Motor neuron (in vitro differentiated cells): ENCODE measurements at places on chromosomes 3 and 15. TPM values are rescaled to one million over a fixed set of nuclear protein-coding genes. Genes with fewer than 3 reads are reported as not detected.

The PDCD7 gene
- total RNA-seq: 18.5 and 19.1 TPM in 2 replicates

The CD80 gene
- total RNA-seq: 0.22 and 0.25 TPM in 2 replicates

The C3orf22 gene
- 0.24 and 0.47 TPM in 2 replicates for total RNA-seq

The ZCWPW2 gene
- total RNA-seq: 0.94 and 1.2 TPM in 2 replicates

The RASA2 gene
- 9.4 and 10.8 TPM in 2 replicates for total RNA-seq

The ADAMTSL3 gene
- total RNA-seq: 0.18 and 0.21 TPM in 2 replicates

- peak; percentile 90 for ATAC-seq
Observed at GRCh38 chr3:9933561-9934234, at the start of gene CRELD1. Gene CRELD1, plus strand, starts transcription at chr3:9933834. Its CDS starts 605 bp downstream, at chr3:9934439.

DNA sequence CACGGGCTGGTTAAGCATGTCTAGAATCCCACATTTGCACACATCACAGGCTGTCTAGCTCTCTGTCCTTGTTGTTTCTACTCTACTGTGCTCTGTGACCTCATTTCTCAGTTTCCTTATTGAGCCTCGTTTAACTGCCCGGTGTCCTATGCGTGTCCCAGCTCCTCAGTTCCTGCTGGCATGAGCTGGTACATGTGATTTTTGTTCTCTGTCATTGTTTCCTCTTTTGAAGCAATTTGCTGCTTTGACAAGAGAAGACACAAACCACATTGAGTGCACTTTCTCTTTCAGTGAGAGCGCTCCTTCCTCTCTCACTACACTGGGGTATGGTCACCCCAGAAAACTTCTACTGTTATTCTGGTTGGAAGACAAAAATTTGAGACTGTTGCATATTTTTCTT is 563.5 kb downstream of the PDCD6IP start:
- ATAC-seq: no peak

DNA sequence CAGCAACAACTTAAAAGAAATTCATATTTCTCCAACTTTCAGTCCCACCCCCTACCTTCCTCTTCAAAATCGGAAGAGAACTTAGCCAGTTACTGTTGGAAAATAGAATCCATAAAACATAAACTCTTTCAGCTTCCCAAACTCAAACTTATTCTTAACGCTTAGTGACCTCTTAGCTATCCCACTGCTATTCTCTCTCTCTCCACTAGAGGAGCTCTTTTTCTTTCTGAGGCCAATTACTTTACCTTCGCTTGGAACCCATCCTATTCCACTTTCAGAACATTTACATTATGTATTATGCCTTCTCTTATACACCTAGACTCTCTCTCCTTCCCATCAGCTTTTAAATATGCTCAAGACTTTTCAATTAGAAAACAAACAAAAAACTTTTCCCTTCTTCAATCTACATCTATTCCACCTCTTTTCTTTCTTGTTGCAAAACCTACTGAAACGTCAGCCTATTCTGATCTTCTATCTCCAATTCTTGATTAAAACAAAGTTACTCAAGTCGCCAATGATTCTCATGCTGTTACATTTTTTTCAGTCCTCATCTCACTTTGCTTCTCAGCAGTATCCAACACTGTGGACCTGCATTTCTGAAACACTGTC is 13.4 kb upstream of the GHSR start:
- peak; percentile 26 for ATAC-seq

GRCh38 chr3:128445357-128445756 is 21.3 kb downstream of the DNAJB8 start:
- no peak for ATAC-seq

- peak; percentile 65 for ATAC-seq
Observed at GRCh38 chr3:125107861-125108567, 52.2 kb upstream of the HEG1 start.

GRCh38 chr3:109005443-109005842 is 51.8 kb upstream of the GUCA1C start:
- ATAC-seq: no peak

- no peak for ATAC-seq
Observed at GRCh38 chr3:43038010-43038409, 58.9 kb downstream of the GASK1A start.

- no peak for ATAC-seq
Observed at GRCh38 chr3:16200411-16200810, 25.9 kb downstream of the GALNT15 start.

DNA sequence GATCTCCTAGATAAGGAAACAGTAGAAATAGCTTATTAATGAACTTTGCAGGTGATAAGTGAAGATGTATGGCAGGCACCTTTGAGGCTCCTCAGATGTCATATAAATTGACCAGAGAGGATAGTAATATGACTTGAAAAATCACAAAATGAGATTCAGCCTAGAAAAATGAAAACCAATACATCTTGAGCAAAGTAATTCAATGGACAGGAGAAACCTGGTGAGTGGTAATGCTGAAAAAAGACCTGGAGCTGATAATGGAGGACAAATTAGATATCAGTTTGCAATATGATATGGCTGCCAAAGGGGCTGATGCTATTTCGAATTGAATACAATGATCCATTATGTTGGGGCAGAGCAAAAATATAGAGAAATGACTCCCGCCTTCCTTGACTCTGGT is 103.9 kb downstream of the LSAMP start:
- ATAC-seq: no peak

GRCh38 chr15:89299896-89300295 is 34.7 kb downstream of the POLG start:
- peak; percentile 77 for ATAC-seq

- ATAC-seq: no peak
Observed at GRCh38 chr3:39460677-39461076, 6.8 kb upstream of the MOBP start.

- ATAC-seq: no peak
Observed at GRCh38 chr3:128849911-128850455, 29.4 kb upstream of the ACAD9 start.

GRCh38 chr3:156311930-156312329 is 191.6 kb downstream of the KCNAB1 start:
- no peak for ATAC-seq

- ATAC-seq: no peak
Observed at GRCh38 chr3:114824014-114824413, 323.1 kb downstream of the ZBTB20 start.
